T-cell (primary cell): ENCODE measurements at places on chromosomes 2 and 18. TPM values are rescaled to one million over a fixed set of nuclear protein-coding genes. Genes with fewer than 3 reads are reported as not detected.

The HIBCH gene
- 18.7 TPM for total RNA-seq

DNA sequence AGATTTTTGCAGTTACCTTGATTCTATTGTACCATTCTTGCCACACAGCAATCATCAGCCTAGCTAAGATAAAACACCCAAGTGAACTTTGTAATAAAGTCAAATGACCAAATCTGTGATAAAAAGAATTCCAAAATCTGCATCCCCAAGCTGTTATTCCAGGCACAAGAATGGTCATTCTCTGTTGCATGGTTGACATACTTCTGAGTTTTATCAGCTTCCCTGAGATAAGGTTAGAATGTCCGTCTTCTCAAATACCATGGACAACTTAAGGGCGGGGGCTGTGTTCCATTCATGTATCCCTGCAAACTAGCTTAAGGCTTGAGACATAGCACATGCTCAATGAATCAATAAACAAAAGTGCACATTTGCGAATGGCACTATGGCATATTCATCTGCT lies 8.1 kb upstream of the BMP10 start:
- no peaks in the 10 kb centered on the region for H3K4me1 ChIP-seq
- H3K4me3 ChIP-seq, result no peak overlapping the region
- no peaks in the 10 kb centered on the region for H3K36me3 ChIP-seq
- no peak for DNase-seq

The ARL6IP6 gene
- total RNA-seq, result 14.8 TPM

The KCNG2 gene
- total RNA-seq, result not detected

The CAPN14 gene
- 0.63 TPM for total RNA-seq

The HES6 gene
- total RNA-seq, result 2.7 TPM

The KYNU gene
- 0.30 TPM for total RNA-seq
